ENCODE measurements at places on chromosomes 2 and 18. TPM values are rescaled to one million over a fixed set of nuclear protein-coding genes. Genes with fewer than 3 reads are reported as not detected.
A peak's percentile ranks its signal among the peaks of the same experiment; 100 is the strongest.

GRCh38 chr18:77101410-77102258, 30.9 kb downstream of the MBP start:
- ATAC-seq = peak; percentile 72

DNA sequence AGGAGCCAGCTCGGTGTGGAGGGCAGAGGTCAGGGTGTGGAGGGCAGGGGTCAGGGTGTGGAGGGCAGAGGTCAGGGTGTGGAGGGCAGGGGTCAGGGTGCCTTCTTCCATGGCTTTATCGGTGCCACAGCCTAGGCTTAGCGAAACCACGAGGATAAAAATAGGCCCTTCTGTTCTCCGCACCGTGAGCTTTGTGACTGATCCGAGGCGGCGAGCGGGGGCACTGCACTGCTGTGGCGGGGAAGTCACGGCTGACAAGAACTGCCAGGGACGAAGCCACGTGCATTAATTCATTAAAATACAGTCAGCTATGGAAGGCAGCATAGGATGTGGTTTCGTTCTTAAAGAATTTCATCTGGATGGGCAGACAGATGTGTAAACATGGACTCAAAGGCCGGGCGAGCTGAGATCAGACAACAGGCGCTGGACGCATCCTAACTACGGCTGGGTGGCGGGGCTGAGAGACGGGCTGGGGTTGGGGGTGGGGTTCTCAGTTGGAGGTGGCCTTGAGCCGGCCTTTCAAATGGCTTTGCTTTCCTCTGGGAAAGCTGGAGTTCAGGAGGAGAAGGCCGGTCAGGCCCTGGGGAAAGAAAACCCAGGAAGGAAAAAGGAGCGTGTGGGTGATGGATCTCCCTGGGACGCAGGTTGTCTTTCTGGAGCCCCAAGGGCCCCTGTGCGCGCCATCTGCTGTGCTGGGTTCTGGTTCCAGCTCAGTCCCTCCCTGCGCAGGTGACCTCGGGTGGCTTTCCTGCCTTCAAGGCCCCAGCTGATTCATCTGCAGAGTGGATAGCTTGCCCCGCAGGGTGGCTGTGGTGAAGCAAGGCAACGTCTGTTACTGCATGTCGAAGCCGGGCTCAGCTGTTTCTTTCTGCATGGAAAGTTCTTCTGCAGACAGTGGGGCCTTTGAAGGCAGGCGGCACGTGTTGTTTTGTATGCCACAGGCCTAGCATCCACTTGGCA, 958 bp upstream of the ALLC start:
- no peak for ATAC-seq

- no peak for ATAC-seq
These were observed 535 bp downstream of the HOXD3 start for GRCh38 chr2:176157499-176158185.

CPLX4 gene
- not detected for total RNA-seq

ST8SIA5 gene
- not detected for total RNA-seq
